SK-N-SH (cell line): ENCODE measurements at places on chromosomes 7 and 10.
A peak's percentile ranks its signal among the peaks of the same experiment; 100 is the strongest.

DNA sequence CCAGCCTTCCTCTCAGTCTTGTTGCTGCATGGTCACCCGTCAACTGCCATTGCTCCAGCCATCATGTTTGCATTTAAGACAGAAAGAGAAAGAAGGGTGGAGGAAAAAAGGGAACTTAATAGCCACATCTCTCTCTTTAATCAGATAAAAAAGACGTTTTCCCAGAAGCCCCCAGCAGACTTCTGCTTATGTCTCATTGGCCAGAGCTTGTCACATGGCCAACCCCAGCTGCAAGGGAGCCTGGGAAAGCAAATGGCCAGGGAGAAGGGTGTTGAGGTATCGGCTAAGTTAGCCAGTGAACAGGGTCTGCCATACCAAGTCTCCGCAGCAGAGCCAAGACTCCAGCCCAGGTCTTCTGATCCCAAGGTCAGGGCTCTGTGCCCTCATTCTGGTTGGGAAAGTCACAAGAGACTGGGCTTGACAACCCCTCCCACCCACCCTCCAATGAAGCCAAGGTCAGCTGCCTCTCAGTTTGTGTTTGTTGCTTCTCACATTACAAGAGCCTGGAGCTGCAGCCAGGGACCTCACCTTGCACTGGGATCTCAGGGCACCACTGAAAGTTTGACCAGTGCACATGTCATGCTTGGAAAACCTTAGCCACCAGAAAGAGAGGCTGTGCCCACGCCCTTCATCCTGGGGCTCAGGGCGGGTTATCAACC is 80.3 kb upstream of the LYZL2 start:
- H3K27ac ChIP-seq, result no peak overlapping the region
- no peaks in the 10 kb centered on the region for H3K36me3 ChIP-seq
- H3K4me3 ChIP-seq, result no peak overlapping the region
- no peak for DNase-seq
- no peaks in the 10 kb centered on the region for H3K27me3 ChIP-seq

DNA sequence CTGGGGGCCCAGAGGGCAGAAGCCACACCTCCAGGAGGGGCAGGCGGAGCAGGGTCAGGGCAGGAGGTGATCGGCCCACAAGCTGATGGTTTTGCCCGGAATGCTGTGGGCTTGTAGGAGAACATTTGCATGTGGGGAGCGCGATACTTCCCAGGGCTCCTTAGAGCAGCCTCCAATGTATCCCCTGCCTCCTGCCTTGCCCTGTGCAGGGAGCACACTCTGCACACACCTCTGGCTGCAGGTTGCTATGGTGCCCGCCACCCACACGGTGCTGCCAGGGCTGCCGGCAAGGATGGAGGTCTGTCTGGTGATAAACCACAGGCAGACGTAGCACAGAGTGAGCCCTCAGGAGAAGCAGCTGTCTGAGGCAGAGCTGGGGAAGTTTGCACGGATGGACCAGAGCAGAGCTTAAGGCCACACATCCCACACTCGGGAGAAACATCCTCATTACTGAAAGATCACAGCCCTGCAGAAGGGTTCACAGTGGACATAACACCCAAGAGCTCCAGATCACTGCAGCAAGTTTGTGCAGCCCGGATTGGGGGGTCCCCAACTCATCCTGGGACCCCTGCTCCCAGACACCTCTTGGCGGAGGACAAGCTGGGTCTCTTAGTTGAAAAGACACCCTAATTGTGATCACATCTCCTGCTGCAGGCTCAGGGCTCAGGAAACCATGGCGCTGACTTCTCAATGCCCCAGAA is 41.8 kb downstream of the VIPR2 start:
- peaks cover 78% of the 10 kb centered on the region; the same call in 1 of the 2 replicates for H3K4me1 ChIP-seq
- no peaks in the 10 kb centered on the region for H3K36me3 ChIP-seq
- no peaks in the 10 kb centered on the region for H3K27me3 ChIP-seq
- DNase-seq, result peak; percentile 61

DNA sequence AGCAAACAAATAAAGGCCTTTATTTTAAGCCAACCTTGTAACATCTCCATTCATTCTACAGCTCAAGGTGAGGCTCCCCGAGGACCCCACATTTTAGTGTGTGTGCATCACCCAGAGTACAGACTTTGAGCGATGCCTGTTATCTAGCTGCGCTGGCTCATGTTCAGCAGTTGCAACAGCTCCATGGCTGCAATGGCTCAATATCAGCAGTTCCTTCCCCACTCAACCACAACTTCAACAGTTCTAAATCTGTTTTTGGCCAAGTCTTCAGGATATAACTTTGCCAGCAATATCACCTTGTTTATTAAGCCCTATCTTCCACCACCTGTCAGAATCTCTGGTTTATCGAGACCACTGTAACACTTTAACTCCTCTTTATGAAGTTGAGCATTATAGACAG is 95.8 kb downstream of the WNT2 start:
- no peak overlapping the region for H3K27ac ChIP-seq
- peaks cover 27% of the 10 kb centered on the region; the same call in 1 of the 2 replicates for H3K36me3 ChIP-seq
- no peaks in the 10 kb centered on the region for H3K27me3 ChIP-seq

- H3K27ac ChIP-seq, result no peak overlapping the region
- H3K27me3 ChIP-seq, result no peaks in the 10 kb centered on the region; the same call in 1 of the 2 replicates
- DNase-seq, result no peak
- no peaks in the 10 kb centered on the region for H3K36me3 ChIP-seq
Measured at GRCh38 chr7:128113839-128114238, 82.6 kb upstream of the LRRC4 start.

DNA sequence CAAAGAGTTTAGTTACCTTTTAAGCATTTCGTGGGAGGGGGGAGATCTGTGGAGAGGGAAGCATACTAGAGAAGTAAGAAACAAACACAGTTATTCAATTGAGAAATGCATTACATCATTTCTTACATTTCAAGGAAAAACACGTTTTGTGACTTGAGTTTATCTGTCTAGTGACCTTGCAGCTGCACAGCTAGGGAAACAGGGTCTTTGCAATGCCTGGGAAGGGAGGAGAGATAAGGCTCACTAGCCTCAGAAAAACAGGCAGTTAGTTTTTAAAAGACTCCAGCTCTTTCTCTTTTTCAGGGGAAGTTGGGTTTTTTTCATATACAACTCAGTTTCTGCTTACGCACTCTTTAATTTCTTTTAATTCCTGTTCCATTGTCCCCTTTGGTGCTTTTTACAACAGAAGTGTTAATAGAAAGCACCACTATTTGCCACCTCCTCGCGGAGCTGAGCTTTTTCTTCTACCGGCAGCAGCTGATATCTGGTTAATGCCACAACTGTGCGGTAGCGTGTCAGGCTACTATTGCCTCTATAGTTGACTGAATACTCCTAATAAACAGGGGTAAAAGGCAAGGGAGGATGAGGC is 5.6 kb downstream of the CYP3A43 start:
- no peak overlapping the region for H3K27ac ChIP-seq
- peaks cover 24% of the 10 kb centered on the region for H3K27me3 ChIP-seq
- no peaks in the 10 kb centered on the region for H3K4me1 ChIP-seq
- DNase-seq, result no peak

GRCh38 chr10:76036111-76036940 is 604.9 kb downstream of the LRMDA start:
- DNase-seq, result peak; percentile 81
- no peak overlapping the region for H3K27ac ChIP-seq
- no peak overlapping the region for H3K4me3 ChIP-seq
- H3K27me3 ChIP-seq, result no peaks in the 10 kb centered on the region
- no peaks in the 10 kb centered on the region for H3K36me3 ChIP-seq

GRCh38 chr10:113073549-113074189 is 123.6 kb downstream of the TCF7L2 start:
- H3K27me3 ChIP-seq, result no peaks in the 10 kb centered on the region
- H3K36me3 ChIP-seq, result peaks cover 4% of the 10 kb centered on the region
- peaks cover 7% of the 10 kb centered on the region; the same call in 1 of the 2 replicates for H3K4me1 ChIP-seq
- peak overlapping the region; percentile 72 for H3K27ac ChIP-seq
- DNase-seq, result peak; percentile 23

- DNase-seq, result no peak
- no peak overlapping the region for H3K27ac ChIP-seq
- H3K36me3 ChIP-seq, result no peaks in the 10 kb centered on the region
- no peak overlapping the region for H3K4me3 ChIP-seq
- H3K4me1 ChIP-seq, result no peaks in the 10 kb centered on the region; the same call in 1 of the 2 replicates
- no peaks in the 10 kb centered on the region for H3K27me3 ChIP-seq
Measured at GRCh38 chr7:116403265-116403664, 96.3 kb upstream of the CAV2 start.

- DNase-seq, result no peak
- H3K27me3 ChIP-seq, result no peaks in the 10 kb centered on the region
- peaks cover 3% of the 10 kb centered on the region for H3K36me3 ChIP-seq
- no peak overlapping the region for H3K27ac ChIP-seq
- H3K4me3 ChIP-seq, result no peak overlapping the region
Measured at GRCh38 chr7:37247861-37248260, 200.8 kb downstream of the ELMO1 start.

- DNase-seq, result peak; percentile 91
- no peaks in the 10 kb centered on the region for H3K27me3 ChIP-seq
- peak overlapping the region; percentile 31; the same call in 1 of the 2 replicates for H3K4me3 ChIP-seq
- H3K4me1 ChIP-seq, result no peaks in the 10 kb centered on the region
Measured at GRCh38 chr10:123967626-123968243, 76.1 kb upstream of the CPXM2 start.

- DNase-seq, result no peak
- no peaks in the 10 kb centered on the region for H3K36me3 ChIP-seq
- no peak overlapping the region for H3K27ac ChIP-seq
- H3K4me1 ChIP-seq, result peaks cover 6% of the 10 kb centered on the region; the same call in 1 of the 2 replicates
- no peaks in the 10 kb centered on the region for H3K27me3 ChIP-seq
Measured at GRCh38 chr10:127500127-127500526, 49.0 kb upstream of the NPS start.

DNA sequence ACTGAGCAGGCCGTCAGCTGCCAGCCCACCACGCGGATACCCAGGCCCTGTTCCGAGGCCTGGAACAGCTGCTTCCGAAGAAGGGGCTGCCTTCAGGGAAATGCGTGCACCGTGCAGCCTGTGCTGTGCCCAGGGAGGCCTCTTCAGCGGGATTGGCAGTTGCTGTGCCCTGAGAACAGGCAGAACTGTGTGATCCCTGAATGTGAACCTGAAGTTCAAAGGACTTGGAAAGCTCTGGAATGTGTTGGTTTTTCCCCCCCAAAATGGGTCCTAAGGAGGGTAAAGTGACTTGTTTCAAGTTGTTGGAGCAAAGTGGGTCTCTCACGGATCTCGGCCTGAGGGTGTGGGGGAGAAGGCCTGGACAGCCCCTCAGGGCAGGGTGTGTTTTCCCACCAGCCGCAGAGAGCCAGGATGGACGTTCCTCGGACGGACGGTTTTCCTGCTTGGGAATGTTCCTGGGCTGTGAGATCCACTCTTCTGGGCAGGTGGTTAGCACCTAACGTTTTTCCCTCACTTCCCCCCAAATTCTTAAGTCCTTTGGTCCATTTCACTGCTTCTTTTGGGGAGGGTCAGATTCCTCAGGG is 2.1 kb downstream of the SPRN start:
- no peaks in the 10 kb centered on the region for H3K27me3 ChIP-seq
- no peak overlapping the region for H3K27ac ChIP-seq
- H3K4me3 ChIP-seq, result no peak overlapping the region
- DNase-seq, result peak; percentile 31
- peaks cover 22% of the 10 kb centered on the region; the same call in 1 of the 2 replicates for H3K36me3 ChIP-seq

GRCh38 chr10:30557884-30558283 is 71.7 kb downstream of the LYZL2 start:
- H3K27ac ChIP-seq, result no peak overlapping the region
- no peak for DNase-seq
- H3K36me3 ChIP-seq, result no peaks in the 10 kb centered on the region
- no peaks in the 10 kb centered on the region for H3K27me3 ChIP-seq
- no peaks in the 10 kb centered on the region for H3K4me1 ChIP-seq

GRCh38 chr7:156612930-156613329 is 27.6 kb upstream of the RNF32 start:
- H3K4me3 ChIP-seq, result no peak overlapping the region
- H3K27ac ChIP-seq, result no peak overlapping the region
- H3K27me3 ChIP-seq, result peaks cover 20% of the 10 kb centered on the region; the same call in 1 of the 2 replicates
- DNase-seq, result no peak
- H3K36me3 ChIP-seq, result no peaks in the 10 kb centered on the region
- H3K4me1 ChIP-seq, result peaks cover 2% of the 10 kb centered on the region; the same call in 1 of the 2 replicates

DNA sequence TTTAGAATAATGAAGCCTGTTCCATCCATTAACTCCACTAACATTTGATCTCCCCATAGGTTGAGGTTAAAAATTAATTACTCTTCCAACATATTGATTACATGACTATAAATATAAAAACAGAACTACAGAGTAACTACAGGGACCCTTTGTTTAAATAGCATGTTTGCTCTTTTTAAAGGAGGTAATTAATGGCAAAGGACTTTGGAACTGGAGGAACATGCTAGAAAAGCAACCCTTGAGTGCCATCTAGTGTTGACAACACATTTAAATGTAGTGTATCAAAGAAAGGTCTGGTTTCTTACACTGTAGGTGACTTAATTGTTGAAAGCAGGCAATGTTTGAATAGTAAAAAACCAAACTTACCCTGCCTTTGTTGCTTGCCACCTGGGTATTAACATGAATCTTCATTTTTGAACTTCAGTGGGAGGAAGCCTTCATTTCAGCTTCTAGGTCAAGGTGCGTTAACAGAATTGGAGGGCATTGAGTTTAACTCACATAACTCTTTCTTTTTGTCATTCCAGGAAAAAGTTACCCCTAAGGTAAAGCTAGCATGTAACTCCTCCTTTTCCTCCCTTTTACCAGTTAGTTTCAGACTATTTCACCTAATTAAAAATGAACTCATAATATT is 52.6 kb upstream of the CAPZA2 start:
- peaks cover 42% of the 10 kb centered on the region; the same call in 1 of the 2 replicates for H3K27me3 ChIP-seq
- peak; percentile 47 for DNase-seq
- no peak overlapping the region for H3K4me3 ChIP-seq
- no peaks in the 10 kb centered on the region; the same call in none of the 2 replicates for H3K4me1 ChIP-seq

- H3K4me1 ChIP-seq, result no peaks in the 10 kb centered on the region
- no peaks in the 10 kb centered on the region for H3K36me3 ChIP-seq
- no peaks in the 10 kb centered on the region for H3K27me3 ChIP-seq
Measured at GRCh38 chr10:78236416-78237015, 202.9 kb downstream of the RPS24 start.

DNA sequence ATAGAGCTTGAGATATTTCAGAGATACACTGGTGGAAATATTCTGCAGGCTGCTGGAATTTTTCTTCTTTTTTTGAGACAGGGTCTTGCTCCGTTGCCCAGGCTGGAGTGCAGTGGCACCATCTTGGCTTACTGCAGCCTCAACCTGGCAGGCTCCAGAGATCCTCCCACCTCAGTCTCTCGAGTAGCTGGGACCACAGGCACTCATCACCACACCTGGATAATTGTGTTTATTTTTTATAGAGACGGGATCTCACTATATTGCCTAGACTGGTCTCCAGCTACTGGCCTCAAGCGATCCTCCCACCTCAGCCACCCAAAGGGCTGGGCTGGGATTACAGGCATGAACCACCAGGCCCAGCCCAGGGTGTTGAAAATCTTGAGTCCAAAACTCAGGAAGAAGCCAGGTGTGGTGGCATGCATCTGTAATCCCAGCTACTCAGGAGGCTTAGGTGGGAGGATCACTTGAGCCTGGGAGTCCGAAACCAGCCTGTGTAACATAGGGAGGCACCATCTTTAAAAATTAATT is 55.7 kb upstream of the FOXK1 start:
- H3K27ac ChIP-seq, result no peak overlapping the region
- no peak for DNase-seq
- no peaks in the 10 kb centered on the region for H3K36me3 ChIP-seq
- H3K4me3 ChIP-seq, result no peak overlapping the region
- no peaks in the 10 kb centered on the region for H3K4me1 ChIP-seq
- H3K27me3 ChIP-seq, result no peaks in the 10 kb centered on the region
